ENCODE measurements at places on chromosomes 3 and 15.

GRCh38 chr3:73727117-73727821 is 102.5 kb upstream of the PDZRN3 start:
- DNase-seq, result no peak

GRCh38 chr3:145952536-145952935 is 208.4 kb downstream of the PLOD2 start:
- no peak for DNase-seq

DNA sequence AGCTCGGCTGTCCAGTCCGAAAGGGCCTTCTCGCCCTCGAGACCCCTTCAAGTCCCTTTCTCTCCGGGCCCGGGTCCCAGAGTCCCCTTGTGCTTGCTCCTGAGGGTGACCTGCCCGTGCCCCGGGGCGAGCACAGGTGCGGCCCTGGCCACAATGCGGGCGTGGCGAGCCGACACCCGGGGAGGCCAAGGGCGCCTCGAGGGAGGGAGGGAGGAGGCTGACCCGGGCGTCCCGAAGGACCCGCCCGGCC is 810 bp upstream of the MEF2A start:
- no peak for DNase-seq

DNA sequence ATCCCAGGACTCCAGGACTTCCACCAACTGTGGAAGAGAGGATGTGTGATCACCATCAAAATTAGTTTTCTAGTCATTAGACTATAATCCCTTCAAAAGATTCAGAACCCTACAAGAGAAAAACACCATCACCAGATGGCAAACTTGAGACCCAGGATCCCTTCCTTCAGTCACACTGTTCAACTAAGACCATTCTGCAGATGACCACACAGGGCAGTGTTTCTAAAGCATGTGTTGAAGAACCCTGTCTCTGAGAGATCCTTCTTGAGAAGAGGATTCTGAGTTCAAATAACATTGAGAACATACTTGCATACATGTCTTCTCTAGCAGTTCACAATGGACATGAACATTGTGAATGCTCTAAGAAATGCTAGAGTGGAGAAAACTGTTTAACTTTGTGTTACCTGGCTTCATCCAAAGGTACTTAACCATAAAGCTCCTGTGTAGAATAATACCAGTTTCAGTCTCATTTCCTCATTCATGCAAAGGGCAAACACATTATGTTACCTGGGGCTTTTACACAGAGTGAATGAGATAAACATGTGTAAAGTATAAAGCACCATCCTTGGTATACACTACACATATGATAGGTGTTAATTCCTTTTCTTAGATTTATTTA is 2.4 kb upstream of the ADGRG7 start:
- DNase-seq, result no peak

Measured in activated CD4-positive, alpha-beta T cell treated with anti-CD3 and anti-CD28 coated beads, Interleukin-2, amount 50 U/mL, for 1 hour (primary cell).